ENCODE measurements at places on chromosomes 4 and X.

GRCh38 chr4:26061248-26061986, 147.4 kb downstream of the SMIM20 start:
- no peak for DNase-seq

DNA sequence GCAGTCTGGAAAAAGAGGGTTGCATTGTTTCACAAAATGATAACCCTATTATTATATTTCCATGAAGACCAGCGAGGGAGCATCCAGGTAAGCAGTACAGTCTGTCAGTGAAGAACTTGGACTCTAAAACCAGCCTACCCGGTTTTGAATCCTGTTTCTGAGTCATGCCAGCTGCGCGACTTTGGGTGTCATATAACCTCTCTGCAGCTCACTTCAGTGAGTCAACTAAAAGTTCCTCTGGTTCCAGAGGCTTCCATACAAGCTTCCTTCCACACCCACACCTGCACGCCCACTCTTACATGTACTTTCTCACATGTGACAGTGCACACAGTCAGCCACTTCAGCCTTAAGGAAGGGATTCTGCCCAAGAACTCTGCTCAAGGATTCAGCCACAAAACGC, 49.8 kb upstream of the PRPS2 start:
- no peak for DNase-seq

- DNase-seq = no peak
These were observed 127.2 kb downstream of the NR3C2 start for GRCh38 chr4:148315049-148315448.

- no peak for DNase-seq
These were observed 2105.9 kb downstream of the ARAP2 start for GRCh38 chr4:34138385-34138784.

DNA sequence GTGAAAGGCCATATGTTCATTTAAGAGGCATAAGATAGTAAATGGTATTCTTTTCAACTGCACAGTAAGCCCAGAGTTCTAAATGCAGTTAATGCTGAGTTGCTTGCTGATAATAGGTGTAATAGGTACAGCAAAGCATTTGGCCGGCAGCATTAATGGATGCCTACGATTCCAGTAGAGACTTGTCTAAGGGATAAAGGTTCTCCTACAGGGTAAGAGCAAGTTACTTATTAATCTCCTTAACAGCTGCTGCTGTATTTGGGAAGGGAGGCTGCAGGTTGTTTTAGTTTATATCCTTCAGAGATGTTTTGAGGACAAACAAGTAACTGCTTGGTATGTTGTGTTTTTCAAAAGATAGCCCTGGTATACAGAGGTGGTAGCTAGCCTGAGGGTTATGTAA, 16.8 kb downstream of the TSPAN7 start:
- DNase-seq = no peak

- DNase-seq = no peak
These were observed 22.1 kb downstream of the TNIP2 start for GRCh38 chr4:2733844-2734574.

GRCh38 chrX:9846631-9847030, 60.4 kb downstream of the SHROOM2 start:
- no peak for DNase-seq

- DNase-seq = no peak
These were observed 63.4 kb upstream of the PDE5A start for GRCh38 chr4:119692001-119692400.

GRCh38 chr4:111693758-111694157, 451.5 kb upstream of the FAM241A start:
- DNase-seq = no peak

DNA sequence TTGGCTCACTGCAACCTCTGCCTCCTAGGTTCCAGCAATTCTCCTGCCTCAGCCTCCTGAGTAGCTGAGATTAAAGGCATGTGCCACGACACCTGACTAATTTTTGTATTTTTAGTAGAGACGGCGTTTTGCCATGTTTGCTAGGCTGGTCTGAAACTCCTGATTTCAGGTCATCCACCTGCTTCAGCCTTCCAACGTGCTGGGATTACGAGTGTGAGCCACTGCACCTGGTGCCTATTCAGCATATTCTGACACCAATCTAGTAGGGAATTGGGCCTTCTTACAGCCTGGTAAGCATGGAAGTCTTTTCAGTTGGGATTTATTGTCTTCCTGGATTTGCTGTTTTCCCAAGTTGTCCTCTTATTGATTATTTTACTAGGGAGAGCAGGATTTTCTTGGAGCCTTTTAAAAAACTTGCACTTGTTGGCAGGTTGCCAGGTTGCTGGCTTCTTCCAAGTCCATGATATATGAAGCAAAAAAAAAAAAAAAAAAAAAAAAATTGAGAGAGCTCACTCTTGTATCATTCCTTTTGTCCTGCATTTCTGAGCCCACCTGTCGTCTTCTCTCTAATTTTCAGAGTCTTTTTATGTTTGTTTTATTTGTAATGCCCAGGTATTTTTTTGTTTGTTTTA, 43.7 kb downstream of the TMPRSS11E start:
- no peak for DNase-seq
